Mucosa of gallbladder (tissue), 1 donor: ENCODE measurements at places on chromosomes 6 and 20. TPM values are rescaled to one million over a fixed set of nuclear protein-coding genes. Genes with fewer than 3 reads are reported as not detected.

The NFYA gene
- total RNA-seq: 24.8 TPM

The SLC22A3 gene
- 36.0 TPM for total RNA-seq

The ATXN1 gene
- 71.0 TPM for total RNA-seq

The KCNQ5 gene
- total RNA-seq: 2.3 TPM

The TNF gene
- 6.6 TPM for total RNA-seq
